CD8-positive, alpha-beta T cell (primary cell): ENCODE measurements at places on chromosomes 11 and 22.

GRCh38 chr11:66701432-66702240 is 23.9 kb upstream of the RBM4B start:
- DNase-seq = no peak

- no peak for DNase-seq
Measured at GRCh38 chr11:35098855-35099254, 40.1 kb upstream of the CD44 start.

- no peak for DNase-seq
Measured at GRCh38 chr11:76026281-76026680, 180.0 kb downstream of the WNT11 start.

- no peak for DNase-seq
Measured at GRCh38 chr11:22677153-22677903, 10.9 kb downstream of the GAS2 start.

DNA sequence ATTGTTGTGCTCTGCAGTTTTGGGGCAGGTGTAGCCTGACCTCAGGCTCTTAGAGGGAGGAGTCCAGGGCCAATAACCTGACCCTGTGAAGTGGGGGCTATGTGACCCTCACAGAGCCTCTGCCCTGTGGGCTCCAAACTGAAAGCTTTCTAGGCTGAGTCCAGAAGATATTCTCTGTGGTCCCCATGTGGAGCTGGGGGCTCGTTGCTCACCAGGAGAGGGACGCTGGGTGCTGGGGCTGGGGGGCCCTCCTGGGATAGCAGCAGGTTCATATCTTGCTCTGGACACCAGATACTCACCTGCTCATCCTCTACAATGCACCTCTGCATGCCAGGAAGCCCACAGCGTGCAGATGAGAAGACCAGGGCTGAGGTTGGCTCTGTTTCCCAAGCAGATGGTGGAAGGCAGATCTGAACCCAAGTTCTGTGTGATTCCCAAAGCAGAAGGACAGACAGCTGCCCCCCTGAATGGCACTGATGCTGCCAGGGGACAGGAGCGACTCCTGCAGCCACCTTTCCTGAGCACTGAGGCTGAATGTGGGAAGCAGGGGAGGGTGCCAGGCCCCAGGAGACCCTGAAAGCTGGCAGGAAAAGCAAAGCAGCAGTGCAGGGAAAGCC is 1022.0 kb downstream of the TBC1D22A start:
- no peak for DNase-seq

DNA sequence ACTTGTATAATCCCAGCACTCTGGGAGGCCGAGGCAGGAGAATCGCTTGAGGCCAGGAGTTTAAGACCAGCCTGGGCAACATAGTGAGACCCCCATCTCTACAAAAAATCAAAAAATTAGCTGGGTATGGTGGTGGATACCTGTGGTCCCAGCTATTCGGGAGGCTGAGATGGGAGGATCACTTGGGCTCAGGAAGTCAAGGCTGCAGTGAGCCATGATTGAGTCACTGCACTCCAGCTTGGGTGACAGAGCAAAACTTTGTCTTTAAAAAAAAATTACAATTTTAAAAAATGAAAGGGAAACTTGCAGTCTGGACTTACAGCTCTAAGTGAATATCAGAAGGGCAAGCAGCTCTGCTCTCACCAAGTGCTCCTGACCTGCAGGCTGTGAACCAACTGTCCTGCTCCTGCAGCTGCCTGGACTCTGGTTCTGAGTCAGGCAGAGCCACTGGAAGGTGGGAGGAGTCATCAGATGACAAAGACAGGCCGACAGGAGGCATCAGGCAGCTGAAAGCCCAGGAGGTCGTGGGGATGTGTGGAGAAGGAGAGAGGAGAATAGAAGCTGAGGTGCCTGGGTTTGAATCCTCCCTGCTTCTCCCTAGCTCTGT is 9.6 kb downstream of the SMTNL1 start:
- peak; percentile 29 for DNase-seq

- no peak for DNase-seq
Measured at GRCh38 chr11:112345166-112345565, 84.5 kb upstream of the PLET1 start.

GRCh38 chr22:38284042-38284402 is 11.2 kb upstream of the TMEM184B start:
- no peak for DNase-seq

- DNase-seq = peak; percentile 93
Measured at GRCh38 chr22:21952586-21953571, at the start of gene PPM1F. Gene PPM1F (minus strand): TSS chr22:21952848. CDS start chr22:21946048, 6,800 bp downstream.

DNA sequence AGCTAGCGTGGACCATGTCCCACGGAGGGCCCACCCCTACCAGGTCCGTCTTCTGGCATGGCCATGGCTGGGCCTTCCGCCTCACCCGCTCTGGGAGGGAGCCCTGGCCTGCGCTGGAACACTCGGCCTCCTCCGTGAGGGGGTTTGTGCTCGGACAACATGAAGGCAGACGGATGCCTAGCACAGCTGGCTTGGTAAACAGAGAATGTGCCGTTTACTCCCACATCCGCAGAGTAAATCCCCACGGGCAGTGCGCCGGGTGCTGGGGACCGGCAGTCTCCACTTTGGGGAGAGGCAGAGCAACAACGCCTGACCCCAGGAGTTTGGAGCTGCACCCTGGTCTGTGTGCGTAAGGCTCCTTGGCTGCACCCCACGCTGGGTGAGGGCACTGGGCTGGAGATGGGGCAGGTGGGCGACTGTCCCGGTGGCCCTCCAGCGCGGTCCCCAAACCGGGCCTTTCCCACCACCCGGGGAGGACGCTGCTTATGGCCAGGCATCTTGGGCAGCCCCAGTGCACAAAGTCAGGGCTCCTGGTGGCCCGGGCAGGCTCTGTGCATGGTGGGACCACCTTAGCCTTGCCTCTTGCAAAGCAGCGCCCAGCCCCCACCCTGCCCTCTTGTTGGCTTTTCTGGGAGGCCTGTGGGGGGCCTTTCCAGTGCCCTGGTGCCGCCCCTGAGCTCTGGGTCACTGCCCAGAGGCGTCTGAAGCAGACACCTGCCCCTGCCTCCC is 30.7 kb upstream of the MUC5AC start:
- DNase-seq = no peak

- no peak for DNase-seq
Measured at GRCh38 chr11:32312206-32312817, 123.0 kb downstream of the WT1 start.

DNA sequence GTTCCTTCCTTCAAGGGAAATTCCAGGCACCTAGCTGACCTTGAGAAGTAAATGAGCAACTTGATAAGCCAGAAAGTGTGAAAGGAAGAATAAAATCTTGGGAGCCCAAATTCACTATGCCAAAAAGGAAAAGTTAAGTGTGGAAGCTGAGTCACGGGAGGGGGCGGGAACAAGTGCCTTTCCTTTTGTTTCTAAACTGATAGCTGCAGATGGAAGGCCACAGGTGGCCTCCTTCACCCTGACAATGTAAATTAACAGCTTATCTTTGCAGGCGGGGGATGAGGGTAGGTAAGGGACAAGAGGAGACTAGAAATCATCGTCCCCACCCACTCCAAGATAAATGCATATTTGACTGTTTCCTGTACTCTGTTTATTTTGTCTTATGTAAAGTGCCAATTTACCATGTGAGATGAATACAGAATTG is 36.4 kb upstream of the TREH start:
- DNase-seq = no peak

- DNase-seq = peak; percentile 69
Measured at GRCh38 chr11:124793466-124794278, 6.5 kb downstream of the MSANTD2 start.

- no peak for DNase-seq
Measured at GRCh38 chr22:46625113-46625842, 5.1 kb downstream of the GRAMD4 start.

DNA sequence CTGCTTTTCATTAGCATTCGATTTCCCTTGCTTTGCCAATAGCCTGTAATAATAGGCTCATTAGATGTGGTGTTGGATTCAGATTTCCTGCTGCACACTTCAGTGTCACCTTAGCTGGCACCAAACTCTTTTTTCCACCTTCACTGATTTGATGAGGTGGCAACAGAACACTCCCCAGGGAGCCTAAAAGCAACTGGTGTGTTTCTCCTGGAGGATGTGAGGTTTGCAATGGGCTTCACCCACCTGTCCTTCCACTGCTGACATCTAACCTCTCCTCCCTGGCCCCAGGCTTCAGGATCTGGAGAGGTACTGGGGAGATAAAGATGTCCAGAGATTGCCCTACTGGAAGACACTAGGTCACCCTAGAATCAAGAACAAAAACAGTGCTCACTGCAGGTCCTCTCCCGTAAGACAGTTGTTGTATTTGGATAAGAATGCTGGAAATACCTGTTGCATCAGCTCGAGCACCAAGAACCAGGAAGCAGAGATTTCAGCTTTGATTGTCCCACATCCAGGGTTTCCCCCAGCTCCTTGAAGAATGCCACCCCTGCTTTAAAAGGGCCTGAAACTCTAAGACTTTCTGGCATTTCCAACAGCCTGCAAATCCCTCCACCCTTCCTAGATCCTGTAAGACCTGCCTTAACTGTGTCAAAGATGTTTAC is 96.9 kb downstream of the SLC1A2 start:
- DNase-seq = no peak

- peak; percentile 9 for DNase-seq
Measured at GRCh38 chr22:28442711-28443525, 236.7 kb downstream of the TTC28 start.

- DNase-seq = no peak
Measured at GRCh38 chr11:62138630-62139425, 15.0 kb downstream of the INCENP start.

DNA sequence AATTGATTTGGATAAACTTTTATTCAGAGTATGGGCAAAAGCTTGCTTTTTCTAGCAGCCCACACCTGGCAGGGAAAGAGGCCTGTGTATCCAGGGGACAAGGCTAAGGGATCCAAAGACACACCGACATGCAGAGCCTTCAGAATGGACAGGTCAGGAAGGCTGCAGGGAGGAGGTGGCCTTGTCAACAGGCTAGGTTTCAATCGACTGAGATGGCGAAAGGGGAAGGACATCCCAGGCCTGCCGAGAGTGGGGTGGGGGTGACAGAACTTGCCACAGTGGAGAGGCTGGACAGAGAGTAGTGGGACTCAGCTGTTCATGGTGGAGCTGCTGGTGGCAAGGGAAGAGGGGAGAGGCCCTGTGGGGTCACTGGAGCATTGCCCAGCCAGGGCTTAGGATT is 5.3 kb upstream of the SLC39A13 start:
- no peak for DNase-seq

GRCh38 chr11:39541945-39542351 is 1917.5 kb downstream of the LRRC4C start:
- no peak for DNase-seq

GRCh38 chr11:69513663-69514224 is 32.3 kb downstream of the LINC01488 start:
- no peak for DNase-seq

- no peak for DNase-seq
Measured at GRCh38 chr11:62132689-62133293, 9.0 kb downstream of the INCENP start.

GRCh38 chr11:106999196-106999595 is 19.1 kb downstream of the GUCY1A2 start:
- DNase-seq = no peak
